ENCODE measurements at places on chromosomes 4 and X. TPM values are rescaled to one million over a fixed set of nuclear protein-coding genes. Genes with fewer than 3 reads are reported as not detected.

- no peak overlapping the region for H3K4me3 ChIP-seq
- no peak for DNase-seq
- H3K27ac ChIP-seq: no peak overlapping the region
These were observed 28.9 kb upstream of the GPC4 start for GRCh38 chrX:133444196-133444595.

DNA sequence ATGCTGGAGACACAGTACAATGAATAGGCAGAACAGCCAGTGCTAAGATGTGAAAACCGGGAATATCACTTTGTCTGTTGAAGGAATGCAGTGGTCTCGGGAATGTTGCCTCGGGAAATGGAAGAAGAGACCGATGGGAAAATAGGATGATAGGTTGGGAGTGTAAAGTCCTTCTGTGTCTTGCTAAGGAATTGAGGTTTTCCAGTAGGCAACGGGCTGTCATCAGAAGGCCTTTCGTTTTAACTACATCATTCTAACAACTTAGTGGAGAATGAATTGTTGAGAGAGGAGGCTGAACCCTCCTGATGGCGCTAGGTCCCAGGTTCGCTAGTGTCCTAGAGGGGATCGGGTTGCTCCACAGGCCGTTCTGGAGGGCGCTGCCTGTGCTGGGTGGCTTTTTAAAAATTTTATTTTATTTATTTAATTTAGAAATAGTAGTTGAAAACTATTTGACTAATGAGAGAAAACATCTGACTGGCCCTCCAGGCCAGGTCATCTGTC is 730 bp downstream of the VBP1 start:
- no peak for DNase-seq
- H3K4me3 ChIP-seq: peak overlapping the region; percentile 58
- H3K36me3 ChIP-seq: no peaks in the 10 kb centered on the region
- no peaks in the 10 kb centered on the region for H3K4me1 ChIP-seq
- H3K27ac ChIP-seq: no peak overlapping the region

DNA sequence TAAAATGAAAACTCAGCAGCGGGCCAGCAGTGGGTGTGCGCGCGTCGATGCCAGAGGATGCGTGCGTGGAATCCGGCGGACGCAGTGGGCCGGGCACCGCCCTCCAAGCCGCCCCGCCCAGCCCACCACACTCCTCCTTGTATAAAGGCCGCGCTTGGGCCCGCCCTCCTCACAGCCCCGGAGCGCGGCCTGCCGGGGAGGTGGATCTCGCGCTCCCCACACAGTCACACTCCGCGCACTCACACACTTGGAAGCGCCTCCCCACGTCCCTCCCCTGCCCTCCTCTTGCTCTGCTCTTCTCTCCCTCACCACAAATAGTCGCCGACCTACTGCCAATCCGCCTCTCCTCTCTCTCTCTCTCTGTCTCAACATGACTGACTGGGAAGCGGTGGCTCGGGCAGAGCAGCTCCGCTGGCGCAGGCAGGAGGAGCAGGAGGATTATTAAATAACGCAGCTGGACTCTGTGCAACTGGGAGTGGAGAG is at the start of gene CCSER1:
TSS of gene CCSER1 (plus strand) at position 172 of the 483 bp plus-strand sequence.
- H3K27ac ChIP-seq: peak within 1 kb of the TSS; percentile 65
- DNase-seq: peak; percentile 76
- no peaks in the 10 kb centered on the region for H3K27me3 ChIP-seq
- peak within 1 kb of the TSS; percentile 62 for H3K4me3 ChIP-seq
- H3K36me3 ChIP-seq: no peaks in the 10 kb centered on the region
- H3K4me1 ChIP-seq: peaks cover 6% of the 10 kb centered on the region

- no peaks in the 10 kb centered on the region for H3K27me3 ChIP-seq
- H3K36me3 ChIP-seq: no peaks in the 10 kb centered on the region
- no peak overlapping the region for H3K27ac ChIP-seq
- no peak for DNase-seq
These were observed 38.0 kb downstream of the CCNG2 start for GRCh38 chr4:77194989-77195388.

- H3K4me1 ChIP-seq: no peaks in the 10 kb centered on the region
- no peaks in the 10 kb centered on the region for H3K27me3 ChIP-seq
- H3K4me3 ChIP-seq: no peak overlapping the region
These were observed 35.4 kb downstream of the ARHGEF38 start for GRCh38 chr4:105587841-105588240.

DNA sequence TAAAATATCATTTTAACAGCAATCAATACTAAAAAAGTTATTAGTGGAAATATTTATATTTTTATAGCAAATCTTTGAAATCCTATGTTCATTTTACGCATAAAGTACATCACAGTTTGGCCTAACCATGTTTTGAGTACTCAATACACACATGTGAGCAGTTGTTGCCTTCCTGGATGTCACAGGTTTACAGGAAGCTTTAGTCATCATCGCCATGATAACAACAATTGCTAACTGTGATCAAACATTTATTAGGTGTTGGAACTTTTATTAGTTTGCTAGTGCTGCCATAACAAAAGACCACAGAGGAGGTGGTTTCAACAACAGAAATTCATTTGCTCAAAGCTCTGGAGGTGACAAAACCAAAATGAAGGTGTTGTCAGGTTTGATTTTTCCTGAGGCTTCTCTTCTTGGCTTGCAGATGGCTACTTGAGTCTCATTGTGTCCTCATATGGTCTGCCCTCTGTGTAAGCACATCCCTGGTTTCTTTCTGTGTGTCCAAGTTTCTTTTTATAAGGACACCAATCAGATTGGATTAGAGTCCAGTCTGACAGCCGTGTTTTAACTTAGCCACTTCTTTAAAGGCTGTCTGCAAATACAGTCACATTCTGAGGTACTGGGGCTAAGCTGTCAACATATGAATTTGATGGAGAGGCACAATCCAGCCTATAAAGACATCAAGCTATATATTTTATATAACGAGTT is 43.1 kb upstream of the BOD1L1 start:
- DNase-seq: no peak
- no peaks in the 10 kb centered on the region for H3K27me3 ChIP-seq
- no peaks in the 10 kb centered on the region for H3K36me3 ChIP-seq
- H3K4me3 ChIP-seq: no peak overlapping the region

GRCh38 chr4:121462660-121463261 is 81.9 kb upstream of the QRFPR start:
- H3K36me3 ChIP-seq: no peaks in the 10 kb centered on the region
- no peak overlapping the region for H3K4me3 ChIP-seq
- no peaks in the 10 kb centered on the region for H3K4me1 ChIP-seq

DNA sequence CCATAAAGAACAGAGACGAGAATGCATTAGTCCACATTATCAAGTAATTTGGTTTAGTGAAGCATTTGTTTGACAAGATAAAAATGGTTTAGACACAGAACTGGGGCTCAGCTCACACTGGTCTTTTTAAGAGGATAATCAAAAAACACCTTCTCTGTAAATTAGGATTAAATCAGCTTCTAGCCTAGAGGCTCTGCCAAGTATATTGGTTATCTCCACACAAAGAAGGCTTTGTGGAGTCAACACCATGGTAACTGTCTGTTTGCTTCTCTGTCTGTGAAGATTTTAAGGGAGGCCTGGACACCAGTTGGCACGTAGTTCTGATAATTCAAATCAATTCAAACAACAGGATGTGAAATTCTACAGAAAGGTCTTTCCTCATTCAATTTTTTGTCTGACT is 687.0 kb downstream of the DMD start:
- H3K4me3 ChIP-seq: no peak overlapping the region
- no peak overlapping the region for H3K27ac ChIP-seq
- no peaks in the 10 kb centered on the region for H3K27me3 ChIP-seq
- no peaks in the 10 kb centered on the region for H3K4me1 ChIP-seq
- no peaks in the 10 kb centered on the region for H3K36me3 ChIP-seq

DNA sequence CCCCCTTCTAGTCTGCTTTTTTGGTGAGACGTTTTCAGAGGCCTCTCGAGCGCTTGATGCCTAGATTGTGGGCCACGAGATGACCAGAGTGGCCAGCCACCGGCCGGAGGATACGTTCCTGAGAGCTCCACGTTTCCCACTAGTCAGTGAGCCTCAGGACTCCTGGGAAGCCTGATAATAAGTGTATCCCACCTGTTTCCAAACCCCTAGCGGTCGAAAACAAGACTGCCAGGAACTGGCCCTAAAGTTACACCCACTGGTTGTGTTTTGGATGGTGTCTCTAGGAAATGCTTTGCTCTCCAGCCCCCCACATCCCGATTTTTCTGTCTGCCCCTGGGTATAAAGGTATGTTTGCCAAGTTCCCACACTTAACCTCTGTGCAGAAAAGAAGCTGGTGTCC is 4.6 kb upstream of the RS1 start:
- H3K27ac ChIP-seq: no peak overlapping the region
- no peaks in the 10 kb centered on the region for H3K27me3 ChIP-seq

- H3K36me3 ChIP-seq: no peaks in the 10 kb centered on the region
- H3K4me3 ChIP-seq: no peak overlapping the region
- no peak overlapping the region for H3K27ac ChIP-seq
- no peaks in the 10 kb centered on the region for H3K4me1 ChIP-seq
These were observed 36.3 kb upstream of the REST start for GRCh38 chr4:56871371-56871866.

- H3K4me1 ChIP-seq: no peaks in the 10 kb centered on the region
- no peaks in the 10 kb centered on the region for H3K36me3 ChIP-seq
- H3K27me3 ChIP-seq: no peaks in the 10 kb centered on the region
- DNase-seq: no peak
These were observed 460.8 kb downstream of the SLITRK2 start for GRCh38 chrX:146278381-146278780.

DNA sequence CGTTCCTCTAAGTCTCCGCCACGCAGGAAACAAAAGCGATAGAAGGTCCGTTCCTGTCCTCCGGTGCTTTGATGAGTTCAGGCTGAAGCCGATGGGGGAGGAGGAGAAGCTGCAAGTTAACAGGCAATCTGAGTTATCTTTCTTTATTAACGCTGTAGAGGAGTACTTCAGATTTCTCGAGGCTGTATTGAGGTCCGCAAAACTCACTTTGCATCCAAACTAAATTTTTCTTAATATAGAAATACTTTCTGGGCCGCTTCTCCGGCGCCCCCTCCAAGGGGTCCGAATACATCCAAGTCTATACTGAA is 395 bp upstream of the SOWAHB start:
- H3K36me3 ChIP-seq: no peaks in the 10 kb centered on the region
- peak overlapping the region; percentile 51 for H3K4me3 ChIP-seq
- DNase-seq: no peak

GRCh38 chr4:178953447-178954120 is 1511.3 kb upstream of the AGA start:
- H3K4me3 ChIP-seq: no peak overlapping the region
- H3K27me3 ChIP-seq: no peaks in the 10 kb centered on the region
- H3K4me1 ChIP-seq: no peaks in the 10 kb centered on the region
- H3K36me3 ChIP-seq: no peaks in the 10 kb centered on the region
- no peak for DNase-seq

GRCh38 chr4:163113921-163114713 is 52.6 kb downstream of the NAF1 start:
- no peak overlapping the region for H3K27ac ChIP-seq
- no peak overlapping the region for H3K4me3 ChIP-seq
- no peaks in the 10 kb centered on the region for H3K36me3 ChIP-seq

- H3K36me3 ChIP-seq: no peaks in the 10 kb centered on the region
- no peaks in the 10 kb centered on the region for H3K27me3 ChIP-seq
- H3K4me3 ChIP-seq: no peak overlapping the region
- DNase-seq: no peak
- no peak overlapping the region for H3K27ac ChIP-seq
- no peaks in the 10 kb centered on the region for H3K4me1 ChIP-seq
These were observed 1249.2 kb downstream of the STIM2 start for GRCh38 chr4:28109801-28110200.

GRCh38 chr4:98516042-98516440 is 142.4 kb downstream of the TSPAN5 start:
- no peak overlapping the region for H3K27ac ChIP-seq
- no peak overlapping the region for H3K4me3 ChIP-seq
- H3K4me1 ChIP-seq: no peaks in the 10 kb centered on the region

- DNase-seq: no peak
- H3K27ac ChIP-seq: no peak overlapping the region
- no peaks in the 10 kb centered on the region for H3K27me3 ChIP-seq
- H3K4me1 ChIP-seq: no peaks in the 10 kb centered on the region
- H3K4me3 ChIP-seq: no peak overlapping the region
These were observed 17.7 kb downstream of the APELA start for GRCh38 chr4:164894702-164895101.

GRCh38 chr4:108139089-108139488 is 29.6 kb downstream of the LEF1 start:
- peaks cover 3% of the 10 kb centered on the region for H3K27me3 ChIP-seq
- H3K4me3 ChIP-seq: no peak overlapping the region
- H3K4me1 ChIP-seq: no peaks in the 10 kb centered on the region
- no peak overlapping the region for H3K27ac ChIP-seq

DNA sequence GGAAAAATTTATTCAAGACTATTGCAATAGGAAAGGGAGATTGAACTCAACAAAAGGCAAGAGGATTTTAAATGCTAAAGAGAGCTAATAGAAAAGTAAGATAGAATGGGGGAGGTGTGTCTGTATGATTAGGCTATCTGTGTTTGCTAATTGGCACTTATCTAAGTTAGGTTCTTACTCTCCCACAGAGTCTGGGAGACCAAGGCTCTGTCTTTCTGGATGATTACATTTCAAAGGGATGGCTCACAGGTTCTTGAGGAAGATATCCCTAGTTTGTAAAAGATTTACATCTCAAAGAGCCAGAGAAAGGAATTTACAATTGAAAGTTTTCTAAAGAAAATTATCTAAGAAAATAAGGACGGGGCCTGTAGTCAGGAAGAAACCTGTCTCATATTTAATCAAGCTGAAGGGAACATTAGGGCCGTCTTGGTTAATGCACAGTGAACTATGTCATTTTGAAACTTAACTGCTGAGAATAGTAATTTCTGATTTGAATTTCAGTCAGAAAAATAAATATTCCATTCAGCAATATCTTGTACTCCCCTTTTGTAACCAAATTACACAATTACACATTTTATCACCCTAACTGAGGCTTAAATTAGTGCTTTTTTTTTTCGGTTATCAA is 75.8 kb downstream of the MAGEB10 start:
- no peaks in the 10 kb centered on the region for H3K27me3 ChIP-seq
- no peak overlapping the region for H3K4me3 ChIP-seq
- DNase-seq: no peak
- no peaks in the 10 kb centered on the region for H3K4me1 ChIP-seq

GRCh38 chr4:100149190-100149589 is 41.1 kb downstream of the DDIT4L start:
- no peak overlapping the region for H3K4me3 ChIP-seq
- no peak for DNase-seq
- no peaks in the 10 kb centered on the region for H3K4me1 ChIP-seq
- H3K36me3 ChIP-seq: no peaks in the 10 kb centered on the region
- no peak overlapping the region for H3K27ac ChIP-seq
- H3K27me3 ChIP-seq: no peaks in the 10 kb centered on the region

- H3K27ac ChIP-seq: peak overlapping the region; percentile 71
- no peaks in the 10 kb centered on the region for H3K36me3 ChIP-seq
- H3K4me3 ChIP-seq: no peak overlapping the region
- peak; percentile 58 for DNase-seq
- H3K27me3 ChIP-seq: no peaks in the 10 kb centered on the region
- H3K4me1 ChIP-seq: peaks cover 25% of the 10 kb centered on the region
These were observed 17.2 kb upstream of the SMIM14 start for GRCh38 chr4:39655876-39656275.

SMIM9 gene
- total RNA-seq: not detected

TMPRSS11E gene
- total RNA-seq: not detected

GDPD2 gene
- not detected for total RNA-seq

PHEX gene
- not detected for total RNA-seq

DUSP21 gene
- total RNA-seq: not detected

TCEAL5 gene
- total RNA-seq: not detected

CD40LG gene
- total RNA-seq: not detected

SERPINA7 gene
- 171 TPM for total RNA-seq

GRSF1 gene
- total RNA-seq: 34.9 TPM

C4orf36 gene
- not detected for total RNA-seq

ASB12 gene
- total RNA-seq: not detected

IL3RA gene
- total RNA-seq: 0.42 TPM

ARR3 gene
- total RNA-seq: not detected

RBMXL3 gene
- total RNA-seq: not detected

UGT2A2 gene
- total RNA-seq: not detected

All from right lobe of liver (tissue), 6 donors.